Right forelimb (tissue), 1 donor: ENCODE measurements at places on chromosomes 1 and 21.

- DNase-seq, result no peak
Measured at GRCh38 chr1:4581807-4582206, 72.6 kb upstream of the AJAP1 start.

DNA sequence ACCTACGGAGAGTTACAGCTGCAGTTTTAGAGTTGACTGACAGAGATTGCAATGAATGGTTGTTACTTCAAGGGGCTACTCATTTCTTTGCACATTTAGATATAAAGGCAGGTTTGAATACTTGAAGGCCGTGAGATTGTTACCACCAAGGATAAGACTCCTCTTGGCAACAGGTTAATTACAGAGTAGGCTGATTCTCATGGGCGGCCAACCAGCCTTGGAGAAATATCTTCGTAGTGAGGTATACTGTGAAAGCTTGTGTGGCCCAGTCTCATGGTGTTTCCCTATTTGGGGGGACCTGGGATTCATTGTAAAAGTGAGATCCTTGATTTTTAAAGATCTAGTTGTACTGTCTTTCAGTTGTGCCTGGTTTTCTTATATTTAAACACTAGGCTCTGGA lies 103.2 kb upstream of the OLFM3 start:
- no peak for DNase-seq

GRCh38 chr1:89451011-89451410 lies 73.6 kb upstream of the LRRC8B start:
- no peak for DNase-seq

DNA sequence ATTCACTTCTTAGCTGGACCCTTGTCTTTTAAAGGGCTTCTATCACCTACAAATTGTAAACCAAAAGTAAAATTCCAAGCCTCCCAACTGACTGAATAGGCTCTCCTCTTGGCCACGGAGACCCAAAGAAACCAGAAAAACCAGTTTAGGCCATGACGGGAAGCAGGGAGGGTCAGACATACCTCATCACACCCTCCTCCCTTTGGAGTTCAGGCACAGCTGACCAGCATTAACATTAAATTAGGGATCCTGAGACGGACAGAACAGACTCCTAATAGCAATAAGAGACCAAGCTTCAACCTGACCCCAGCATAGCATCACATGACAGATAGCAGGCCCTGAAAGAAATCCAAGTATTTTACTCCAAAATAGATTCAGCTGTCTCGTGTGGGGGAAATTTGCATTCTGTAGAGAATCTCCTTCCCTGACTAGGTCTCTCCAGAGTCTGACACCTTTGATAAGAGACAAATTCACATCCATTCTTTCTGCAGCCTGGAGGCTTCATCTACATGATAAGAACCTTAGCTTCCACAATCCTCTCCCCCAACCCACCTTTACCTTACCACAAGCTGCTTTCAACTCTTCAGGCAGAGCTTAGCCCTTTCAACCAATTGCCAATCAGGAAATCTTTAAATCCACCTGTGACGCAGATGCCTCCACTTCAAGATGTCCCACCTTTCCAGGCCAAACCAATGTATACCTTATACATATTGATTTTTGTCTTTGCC lies 177.1 kb upstream of the RAB4A start:
- no peak for DNase-seq

- DNase-seq, result no peak
Measured at GRCh38 chr1:46153732-46154131, 21.2 kb upstream of the TSPAN1 start.

- DNase-seq, result no peak
Measured at GRCh38 chr1:35656148-35656862, 15.0 kb upstream of the PSMB2 start.

GRCh38 chr1:1285611-1286311 lies 5.5 kb downstream of the SCNN1D start:
- DNase-seq, result no peak

- no peak for DNase-seq
Measured at GRCh38 chr1:208179263-208179816, 64.8 kb downstream of the PLXNA2 start.

DNA sequence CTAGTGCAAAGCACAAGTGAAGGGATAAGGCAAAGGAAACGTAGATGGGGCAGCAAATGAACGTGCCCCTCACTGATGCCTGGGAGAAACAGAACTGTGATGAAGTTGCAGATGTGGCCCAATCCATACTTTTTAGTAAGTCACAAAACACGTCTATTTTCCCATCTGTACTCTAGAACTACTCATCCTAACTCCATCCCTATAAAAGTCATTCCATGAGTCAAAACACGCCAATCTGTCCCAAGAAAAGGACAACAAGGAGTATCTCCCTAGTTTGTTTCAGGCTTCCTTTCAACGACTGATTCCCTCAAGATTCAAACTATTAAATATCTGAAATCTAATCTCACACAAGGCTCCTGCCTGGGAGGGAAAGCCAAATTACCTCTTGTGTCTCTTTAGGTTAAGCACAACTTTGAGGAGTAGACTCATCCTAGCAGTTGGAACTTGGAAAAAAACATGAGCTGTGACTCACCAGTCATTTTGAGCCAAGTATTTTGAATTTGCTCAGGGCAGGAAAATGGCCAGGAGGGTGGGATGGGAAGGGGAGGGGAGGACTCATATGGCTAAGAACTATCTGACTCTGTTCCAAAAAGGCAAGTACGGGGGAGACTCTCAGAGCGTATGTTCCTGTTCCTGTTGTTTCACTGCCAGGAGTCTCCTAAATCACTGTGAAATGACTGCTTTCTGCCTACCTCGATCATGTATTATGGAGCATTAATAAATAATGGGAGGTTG lies 214.5 kb upstream of the CAMK1G start:
- peak; percentile 76 for DNase-seq

DNA sequence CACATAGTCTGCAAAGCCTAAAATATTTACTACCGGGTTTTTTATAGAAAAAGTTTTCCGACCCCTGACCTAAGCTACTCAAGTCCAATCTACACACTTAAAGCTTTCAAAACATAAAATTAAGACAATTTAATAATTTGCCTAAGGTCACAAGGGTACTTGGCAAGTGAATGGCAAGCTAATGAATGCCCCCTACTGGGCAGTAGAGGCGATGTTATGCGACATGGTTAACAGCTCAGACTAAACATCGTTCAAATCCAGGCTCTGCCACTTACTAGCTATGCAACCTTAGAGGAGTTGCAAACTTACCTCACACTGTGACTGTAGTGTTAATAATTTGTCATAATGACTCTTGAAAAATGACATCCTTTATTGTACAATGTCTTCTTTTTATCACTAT lies 317.2 kb upstream of the NFIA start:
- DNase-seq, result no peak

- no peak for DNase-seq
Measured at GRCh38 chr1:99456536-99456935, 189.4 kb upstream of the PALMD start.

- DNase-seq, result no peak
Measured at GRCh38 chr1:230308039-230308438, 118.1 kb downstream of the PGBD5 start.

GRCh38 chr1:82472489-82473131 lies 671.9 kb downstream of the ADGRL2 start:
- no peak for DNase-seq

DNA sequence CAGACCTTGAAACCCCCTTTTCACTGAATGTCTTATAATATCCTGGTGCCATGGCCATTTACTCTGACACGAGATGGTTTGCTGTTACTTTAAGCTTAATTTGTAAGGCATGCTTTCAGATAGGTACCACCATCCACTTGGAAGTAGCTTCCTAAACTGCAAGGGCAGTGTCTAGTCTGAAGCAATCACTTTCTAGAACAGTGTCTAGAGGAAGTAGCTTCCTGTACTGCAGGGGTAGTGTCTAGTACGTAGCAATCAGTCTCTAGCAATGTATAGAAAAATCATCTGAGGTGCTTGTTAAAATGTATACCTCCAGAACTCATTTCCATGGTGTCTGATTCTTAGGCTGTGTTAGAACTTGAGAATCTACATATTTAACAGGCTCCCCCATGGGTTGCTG lies 42.5 kb downstream of the ZBTB40 start:
- DNase-seq, result no peak

GRCh38 chr1:59475737-59476136 lies 178.8 kb downstream of the FGGY start:
- no peak for DNase-seq
